Colonic mucosa (tissue), 4 donors: ENCODE measurements at places on chromosomes 2 and 18. TPM values are rescaled to one million over a fixed set of nuclear protein-coding genes. Genes with fewer than 3 reads are reported as not detected.
A peak's percentile ranks its signal among the peaks of the same experiment; 100 is the strongest.

Gene KIF5C
- 1.6 TPM for total RNA-seq

Gene HOXD9
- total RNA-seq = 0.86 TPM

Gene ZSWIM2
- not detected for total RNA-seq

Gene CHRND
- not detected for total RNA-seq

Gene TMEM163
- total RNA-seq = 0.29 TPM

Gene NEU2
- total RNA-seq = not detected

Gene DNAH6
- total RNA-seq = 1.8 TPM

GRCh38 chr2:205524656-205525055 is 157.6 kb upstream of the NRP2 start:
- DNase-seq = peak; percentile 24

- DNase-seq = no peak
These were observed 34.7 kb downstream of the TTR start for GRCh38 chr18:31626409-31626808.

DNA sequence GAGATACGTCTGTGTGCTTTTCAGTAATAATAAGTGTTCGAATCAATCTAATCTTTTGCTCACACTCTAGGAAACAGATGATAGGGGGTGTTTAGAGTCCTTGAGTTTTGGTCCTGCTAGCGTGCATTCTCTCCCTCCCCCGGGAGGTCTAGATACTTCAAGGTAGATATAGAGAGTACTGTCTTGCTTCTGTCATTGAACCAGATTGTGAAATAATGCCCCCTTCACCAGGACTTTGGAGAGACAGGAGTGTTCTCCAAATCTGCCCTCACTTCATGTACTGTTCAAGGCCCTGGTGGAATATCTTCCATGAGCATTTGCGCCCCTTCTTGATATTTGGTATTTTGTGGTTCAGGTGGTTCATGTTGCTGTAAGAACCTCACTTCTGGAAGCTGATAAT is 59.4 kb upstream of the MGAT5 start:
- no peak for DNase-seq

- no peak for DNase-seq
These were observed 69.3 kb downstream of the INPP5D start for GRCh38 chr2:233129351-233129978.

DNA sequence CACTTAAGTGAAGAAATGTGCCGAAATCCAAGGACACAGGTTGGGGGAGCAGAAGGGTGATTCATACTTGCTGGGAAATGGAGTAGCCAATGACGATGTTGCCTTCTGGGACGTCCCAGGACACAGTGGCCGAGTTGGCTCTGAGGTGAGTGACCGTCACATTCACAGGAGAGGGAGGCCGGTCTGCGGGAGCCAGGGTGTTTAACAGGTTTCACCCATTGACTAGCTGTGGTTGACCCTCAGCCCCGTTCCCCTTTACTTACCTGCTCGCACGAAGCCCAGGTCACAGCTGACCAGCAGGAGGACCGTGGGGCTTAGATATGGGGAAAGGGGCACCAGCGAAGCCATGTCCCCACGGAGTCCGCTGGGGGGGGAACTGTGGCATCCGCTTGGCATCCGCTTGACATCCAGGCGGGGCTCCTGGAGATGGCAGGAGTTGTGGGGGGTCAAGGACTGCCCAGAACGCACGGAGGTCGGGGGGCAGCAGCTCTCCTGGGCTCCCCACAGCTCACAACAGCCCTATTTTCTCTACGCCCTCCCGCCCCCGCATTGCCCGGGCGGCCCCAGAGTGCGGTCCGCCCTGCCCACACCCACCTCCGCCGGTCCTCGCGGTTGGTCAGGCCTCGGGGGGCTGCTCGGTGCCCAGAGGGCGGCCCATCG is 586 bp downstream of the FNDC4 start:
- no peak for DNase-seq

DNA sequence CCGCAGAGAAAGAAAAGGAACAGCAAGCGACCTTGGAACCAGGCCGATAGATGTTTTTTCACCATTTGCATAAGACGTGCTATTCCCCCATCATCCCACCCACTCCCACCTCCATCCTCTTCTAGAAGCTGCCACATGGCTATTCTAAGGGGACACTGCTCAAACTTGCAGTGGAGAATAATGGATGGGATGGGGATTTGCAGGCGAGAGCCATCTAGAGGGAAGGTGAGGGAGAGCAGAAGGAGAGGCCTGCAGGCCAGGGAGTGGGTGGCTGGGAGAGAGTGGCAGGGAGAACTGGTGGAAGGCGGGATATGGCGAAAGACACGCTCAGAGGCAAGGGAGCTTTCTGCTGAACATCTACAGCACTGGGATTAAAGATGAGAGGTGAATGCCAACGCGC is 84.9 kb downstream of the MAPK4 start:
- DNase-seq = no peak

GRCh38 chr18:74914648-74915047 is 294.3 kb downstream of the PTGR3 start:
- no peak for DNase-seq

DNA sequence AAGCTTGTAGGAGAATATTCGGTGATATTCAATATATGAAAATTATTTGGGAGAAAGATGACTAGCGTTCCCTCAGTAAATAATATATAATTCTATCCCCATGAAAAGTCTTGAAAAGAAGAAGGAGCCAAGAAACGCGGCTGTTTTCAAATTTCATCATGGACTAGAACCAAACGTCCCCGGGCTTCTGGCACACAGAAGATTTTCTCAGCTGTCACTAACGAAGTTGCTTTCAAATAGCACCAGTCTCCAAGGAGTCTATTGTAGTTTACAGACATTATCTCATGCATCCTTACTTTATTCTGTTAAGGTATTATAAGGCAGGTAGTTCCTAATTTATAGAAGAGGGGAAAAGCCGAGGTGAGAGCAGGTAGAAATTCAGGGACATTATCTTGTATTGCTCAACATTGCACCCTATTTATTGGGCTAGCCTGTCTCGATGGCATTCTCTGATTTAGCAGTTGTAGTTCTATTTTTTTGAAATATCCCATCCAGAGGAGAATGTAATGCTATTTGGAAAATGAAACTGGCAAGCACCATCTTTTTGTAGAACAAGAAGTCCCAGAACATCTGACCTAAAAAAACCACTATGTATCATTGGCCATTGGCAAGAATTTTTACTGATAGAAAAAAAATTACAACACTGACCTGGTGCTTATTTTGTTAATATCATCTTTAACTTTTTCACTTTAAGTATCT is 198.1 kb upstream of the RASGRP3 start:
- DNase-seq = no peak

- peak; percentile 14 for DNase-seq
These were observed 26.0 kb downstream of the CROCC2 start for GRCh38 chr2:240932001-240932723.

- no peak for DNase-seq
These were observed 52.0 kb downstream of the EIPR1 start for GRCh38 chr2:3325458-3326181.
